Mesenteric fat pad (tissue), 1 donor: ENCODE measurements at places on chromosomes 5 and 9. TPM values are rescaled to one million over a fixed set of nuclear protein-coding genes. Genes with fewer than 3 reads are reported as not detected.

CLIC3 gene
- total RNA-seq: 1.6 TPM

GLIPR2 gene
- total RNA-seq: 81.7 TPM

PCDHA4 gene
- total RNA-seq: 0.32 TPM

ADGRD2 gene
- not detected for total RNA-seq

TICAM2 gene
- total RNA-seq: 6.3 TPM

CDH9 gene
- total RNA-seq: not detected

CER1 gene
- total RNA-seq: not detected

EIF4EBP3 gene
- total RNA-seq: 22.5 TPM

RPP25L gene
- total RNA-seq: 14.8 TPM

FGFR4 gene
- total RNA-seq: 0.42 TPM

FUBP3 gene
- 49.5 TPM for total RNA-seq

TRMO gene
- total RNA-seq: 9.2 TPM

GCNT4 gene
- 1.00 TPM for total RNA-seq

ELOVL7 gene
- total RNA-seq: 5.6 TPM

C5 gene
- 2.1 TPM for total RNA-seq

ORM2 gene
- not detected for total RNA-seq

IL7R gene
- 5.2 TPM for total RNA-seq

SOWAHA gene
- not detected for total RNA-seq

TEX48 gene
- total RNA-seq: not detected

BARHL1 gene
- not detected for total RNA-seq

SPINK5 gene
- total RNA-seq: 0.45 TPM

NOXA1 gene
- 3.2 TPM for total RNA-seq

NADK2 gene
- total RNA-seq: 26.0 TPM

ADAMTS6 gene
- total RNA-seq: 1.3 TPM

SLC6A7 gene
- total RNA-seq: not detected

TXNDC8 gene
- total RNA-seq: not detected

SPATA24 gene
- 2.0 TPM for total RNA-seq

PCDHAC2 gene
- 1.1 TPM for total RNA-seq

GZMA gene
- 1.0 TPM for total RNA-seq

KCNV2 gene
- total RNA-seq: not detected

CCNJL gene
- total RNA-seq: 0.80 TPM

SPATA31A3 gene
- not detected for total RNA-seq

NINJ1 gene
- 58.8 TPM for total RNA-seq

OR1K1 gene
- total RNA-seq: not detected

FOXD4L4 gene
- total RNA-seq: not detected

C9orf78 gene
- 30.1 TPM for total RNA-seq

RLN1 gene
- total RNA-seq: not detected

PRR16 gene
- total RNA-seq: 3.3 TPM

GRM6 gene
- not detected for total RNA-seq

GPRIN1 gene
- 1.3 TPM for total RNA-seq

SLC46A2 gene
- 0.35 TPM for total RNA-seq

MEGF10 gene
- 0.58 TPM for total RNA-seq

CD72 gene
- total RNA-seq: 7.0 TPM

SPACA9 gene
- total RNA-seq: 3.9 TPM

NRG2 gene
- total RNA-seq: 5.7 TPM
